HTR-8/SVneo (cell line): ENCODE measurements at places on chromosomes 5 and 9.

- DNase-seq = no peak
Measured at GRCh38 chr5:181207214-181207959, 2.4 kb upstream of the TRIM7 start.

GRCh38 chr5:175712313-175712680, 54.4 kb downstream of the HRH2 start:
- DNase-seq = no peak

GRCh38 chr5:42858687-42859086, 47.0 kb upstream of the SELENOP start:
- no peak for DNase-seq

DNA sequence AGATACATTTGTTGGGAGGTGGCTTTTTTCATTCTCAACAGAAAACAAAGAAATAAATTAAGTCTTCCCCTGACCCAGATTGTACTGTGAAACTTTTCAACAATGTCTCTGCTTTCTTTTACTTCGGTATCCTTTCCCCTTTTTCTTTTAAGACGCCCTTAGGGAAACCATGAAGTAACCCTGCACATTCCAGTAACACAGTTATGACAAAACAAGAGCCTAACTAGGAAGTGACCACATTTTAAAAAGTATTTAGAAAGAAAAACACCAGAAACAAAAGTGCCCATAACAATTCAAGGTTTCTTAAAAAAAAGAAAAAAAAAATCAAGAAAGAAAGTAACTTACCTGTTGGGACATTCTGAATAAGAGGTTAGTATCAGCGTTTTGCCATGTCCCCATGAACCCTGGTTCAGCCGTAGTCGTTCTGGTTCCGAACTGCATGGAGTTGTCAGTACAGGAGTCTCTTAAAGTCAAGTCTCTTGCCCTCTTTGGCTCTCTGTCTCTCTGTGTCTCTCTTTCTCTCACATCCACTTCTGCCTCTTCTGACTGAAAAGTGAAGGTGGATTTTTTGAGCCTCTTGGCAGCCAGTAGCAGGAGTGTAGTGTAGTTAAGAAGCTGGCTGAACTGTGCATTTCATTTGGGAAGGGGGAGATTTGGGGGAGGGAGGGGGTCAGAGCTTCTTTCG, 142.9 kb downstream of the BNC2 start:
- no peak for DNase-seq

GRCh38 chr9:4814913-4815312, 22.2 kb downstream of the RCL1 start:
- DNase-seq = no peak

- DNase-seq = no peak
Measured at GRCh38 chr5:56565644-56566043, 249.7 kb upstream of the MAP3K1 start.

DNA sequence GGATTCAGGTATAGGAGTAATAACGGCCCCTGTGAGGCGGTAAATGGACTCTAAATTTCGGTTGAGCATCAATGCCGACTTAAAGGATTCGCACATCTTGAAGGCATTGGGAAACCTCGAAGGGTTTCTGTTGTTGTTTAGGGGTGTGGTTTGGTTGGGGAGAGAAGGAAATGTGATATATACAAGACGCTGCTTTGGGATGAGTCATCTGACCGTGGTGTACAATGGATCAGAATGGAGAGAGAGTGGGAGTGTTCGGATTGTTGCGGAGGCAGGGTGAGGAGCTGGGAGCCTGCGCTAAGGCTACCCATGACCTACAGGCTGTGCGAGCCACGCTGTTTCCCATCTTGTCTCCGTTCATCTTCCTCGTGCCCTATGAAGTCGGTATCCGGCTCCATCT, 60.4 kb upstream of the ERCC6L2 start:
- DNase-seq = peak; percentile 69

DNA sequence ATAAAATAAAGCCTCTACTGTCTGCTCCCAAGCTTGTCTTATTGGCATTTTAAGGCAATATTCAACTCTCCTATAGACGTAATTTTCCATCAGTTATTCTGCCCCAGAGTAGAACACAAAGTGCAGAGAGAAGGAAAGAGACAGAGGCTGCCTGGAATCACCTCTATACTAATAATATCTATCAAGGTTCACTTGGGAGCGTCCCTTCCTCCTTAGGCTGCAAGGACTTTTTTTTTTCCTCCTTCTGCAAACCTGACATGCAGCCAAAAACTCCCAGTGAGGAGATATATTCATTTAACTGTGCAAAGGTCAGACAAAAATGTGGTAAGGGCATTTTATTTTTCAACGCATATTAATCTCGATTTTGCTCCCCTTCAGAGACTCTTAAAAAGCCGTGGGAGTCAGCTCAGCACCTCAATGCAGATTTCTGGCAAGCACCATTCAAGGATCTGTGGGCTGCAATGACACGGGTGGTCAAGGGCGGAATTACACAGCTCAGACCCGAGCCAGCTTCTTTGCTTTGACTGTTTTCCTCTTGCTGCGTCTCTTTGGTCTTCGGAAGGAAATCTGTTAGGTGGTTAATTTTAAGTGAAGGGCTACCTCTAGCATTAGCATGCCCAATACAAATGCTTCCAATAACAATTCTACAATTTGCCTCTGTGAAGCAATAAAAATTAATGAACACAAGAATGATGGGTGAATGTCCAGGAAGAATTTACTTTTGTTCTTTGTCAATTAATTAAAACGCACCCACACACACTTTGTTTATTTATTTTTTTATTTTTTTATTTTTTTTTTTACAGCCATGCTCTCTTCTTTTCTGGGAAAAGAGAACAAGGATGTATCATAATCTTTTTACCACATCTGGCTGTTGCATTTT, 587.7 kb upstream of the GRAMD2B start:
- peak; percentile 3 for DNase-seq

GRCh38 chr5:136308212-136308795, 57.0 kb downstream of the TRPC7 start:
- DNase-seq = peak; percentile 8

GRCh38 chr9:89435071-89435823, 62.7 kb downstream of the SEMA4D start:
- no peak for DNase-seq
